Foreskin fibroblast (primary cell): ENCODE measurements at places on chromosomes 6 and 20.

DNA sequence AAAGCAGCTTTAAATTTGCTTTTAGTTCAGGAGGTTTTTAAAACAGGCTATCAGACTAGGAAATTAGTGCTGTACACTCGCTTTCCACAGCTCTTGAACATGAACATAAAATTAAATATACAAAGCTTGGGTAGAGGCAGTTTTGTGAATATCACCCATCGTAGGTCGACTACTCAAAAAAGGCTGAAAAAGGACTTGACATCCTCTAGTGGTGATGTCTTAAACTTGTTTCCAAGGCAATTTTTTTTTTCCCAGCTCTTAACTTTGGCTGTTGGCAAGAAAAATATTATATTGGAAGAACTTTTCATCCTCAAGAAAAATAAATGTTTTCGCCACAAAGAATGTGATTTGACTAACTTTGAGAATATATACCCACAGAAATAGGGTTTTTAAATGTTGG is 2.9 kb downstream of the MAP7 start:
- DNase-seq: peak; percentile 28

- no peak for DNase-seq
Observed at GRCh38 chr20:53678990-53679596, 85.5 kb upstream of the ZNF217 start.

- no peak for DNase-seq
Observed at GRCh38 chr6:133532908-133533307, 291.8 kb downstream of the EYA4 start.

DNA sequence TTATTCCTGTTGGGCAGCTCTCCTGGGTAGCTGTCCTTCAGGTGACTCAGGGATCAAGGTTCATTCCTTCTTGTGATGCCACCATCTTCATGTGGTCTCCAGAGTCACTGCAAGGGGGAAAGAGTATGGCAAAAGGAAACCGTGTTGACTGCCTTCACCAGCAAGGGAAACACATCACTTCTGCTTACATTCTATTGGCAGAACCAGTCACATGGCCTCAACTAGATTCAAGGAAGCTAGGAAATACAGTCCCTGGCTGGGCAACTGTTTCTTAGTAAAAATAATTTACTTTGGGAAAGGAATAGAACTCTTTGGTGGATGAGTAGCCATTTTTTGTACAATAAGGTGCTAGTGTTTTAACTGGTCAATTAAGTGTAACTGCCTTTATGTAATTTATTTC is 5.3 kb downstream of the ANKRD6 start:
- no peak for DNase-seq

DNA sequence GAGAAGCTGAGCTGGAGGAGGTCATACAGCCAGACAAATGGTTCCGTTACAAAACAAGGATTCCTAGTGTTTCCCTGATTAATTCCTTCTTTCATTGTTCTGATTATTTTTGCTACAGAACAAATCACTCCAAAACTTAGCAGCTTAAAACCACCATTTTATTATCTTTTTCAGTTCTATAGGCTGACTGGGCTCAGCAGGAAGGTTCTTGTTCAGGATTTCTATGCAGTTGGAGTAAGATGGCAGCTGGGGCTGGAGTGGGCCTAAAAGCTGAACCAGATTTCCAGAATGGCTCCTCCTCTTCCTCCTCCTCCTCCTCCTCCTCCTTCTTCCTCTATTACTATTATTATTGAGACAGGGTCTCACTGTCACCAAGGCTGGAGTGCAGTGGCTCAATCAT is 112.2 kb upstream of the SHLD1 start:
- DNase-seq: no peak

DNA sequence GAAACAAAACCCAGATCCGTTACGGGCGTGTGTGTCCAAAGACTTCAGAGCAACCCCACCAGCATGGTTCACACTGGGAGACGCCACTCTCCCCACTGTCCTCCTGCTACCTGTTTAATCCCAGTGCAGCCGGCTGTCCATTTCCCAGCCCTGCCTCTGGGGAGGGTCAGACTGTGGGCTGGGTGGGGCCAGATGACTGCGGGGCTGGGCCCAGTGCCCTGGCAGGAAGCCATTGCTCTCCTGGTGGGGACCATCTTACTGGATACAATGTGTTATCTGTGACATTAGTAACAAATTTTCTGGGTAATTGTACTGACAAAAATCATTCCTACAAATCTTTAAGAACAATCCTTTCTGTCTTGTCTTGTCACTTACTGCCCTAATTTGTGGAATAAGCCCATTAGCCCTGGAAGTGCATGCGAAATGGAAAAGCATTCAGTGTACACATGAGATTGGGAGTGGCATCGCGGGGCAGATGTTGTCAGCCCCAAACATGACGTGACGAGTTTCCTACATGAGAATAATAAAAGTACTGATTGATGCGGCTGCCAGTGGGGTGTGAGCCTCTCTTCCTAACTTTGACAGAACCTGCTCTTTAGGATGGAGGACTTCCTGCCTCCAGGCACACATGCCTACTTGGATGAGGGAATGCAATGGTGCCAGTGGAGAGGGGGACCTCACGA is 37.9 kb upstream of the PCMTD2 start:
- DNase-seq: no peak

- no peak for DNase-seq
Observed at GRCh38 chr6:111301946-111302345, 181.1 kb downstream of the REV3L start.

- no peak for DNase-seq
Observed at GRCh38 chr6:31750411-31751022, 10.7 kb downstream of the MSH5 start.

GRCh38 chr6:148328876-148329555 is 13.6 kb upstream of the SASH1 start:
- no peak for DNase-seq

- no peak for DNase-seq
Observed at GRCh38 chr20:23666698-23667097, 22.1 kb downstream of the CST4 start.

DNA sequence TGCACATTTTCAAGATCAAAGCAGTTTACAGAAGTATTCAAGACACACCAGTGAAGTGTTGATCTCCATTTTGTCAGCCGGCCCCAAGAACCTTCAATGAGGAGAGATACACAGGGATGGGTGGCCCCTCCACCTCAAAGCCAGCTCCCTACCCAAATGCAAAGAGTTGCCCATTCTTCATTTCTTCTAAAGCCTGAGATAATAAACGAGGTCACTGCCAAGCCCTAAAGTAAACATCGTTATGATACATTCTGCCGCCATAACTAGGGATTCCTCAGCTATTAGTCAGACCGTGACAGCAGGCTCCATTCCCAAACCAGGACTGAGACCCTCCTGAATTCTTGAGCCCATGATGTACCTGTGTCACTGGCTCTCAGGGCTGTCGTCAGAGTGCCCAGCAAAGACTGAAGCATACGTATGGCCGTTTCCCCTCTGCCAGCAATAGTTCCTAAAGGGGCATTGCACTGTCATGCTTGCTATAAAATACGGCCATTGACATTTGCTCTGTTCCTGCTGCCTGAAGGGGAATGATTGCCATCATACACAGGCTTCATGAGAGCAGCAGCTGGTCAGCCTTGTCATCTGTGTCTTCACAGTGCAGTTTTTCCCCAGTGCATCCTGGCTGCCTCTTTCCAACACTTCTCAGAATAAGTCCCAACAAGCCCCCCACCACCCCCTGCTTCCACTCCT is 41.7 kb downstream of the ISM1 start:
- DNase-seq: no peak

GRCh38 chr6:157135691-157136090 is 187.6 kb downstream of the TMEM242 start:
- no peak for DNase-seq

- DNase-seq: no peak
Observed at GRCh38 chr6:42229506-42230119, 12.0 kb upstream of the MRPS10 start.

DNA sequence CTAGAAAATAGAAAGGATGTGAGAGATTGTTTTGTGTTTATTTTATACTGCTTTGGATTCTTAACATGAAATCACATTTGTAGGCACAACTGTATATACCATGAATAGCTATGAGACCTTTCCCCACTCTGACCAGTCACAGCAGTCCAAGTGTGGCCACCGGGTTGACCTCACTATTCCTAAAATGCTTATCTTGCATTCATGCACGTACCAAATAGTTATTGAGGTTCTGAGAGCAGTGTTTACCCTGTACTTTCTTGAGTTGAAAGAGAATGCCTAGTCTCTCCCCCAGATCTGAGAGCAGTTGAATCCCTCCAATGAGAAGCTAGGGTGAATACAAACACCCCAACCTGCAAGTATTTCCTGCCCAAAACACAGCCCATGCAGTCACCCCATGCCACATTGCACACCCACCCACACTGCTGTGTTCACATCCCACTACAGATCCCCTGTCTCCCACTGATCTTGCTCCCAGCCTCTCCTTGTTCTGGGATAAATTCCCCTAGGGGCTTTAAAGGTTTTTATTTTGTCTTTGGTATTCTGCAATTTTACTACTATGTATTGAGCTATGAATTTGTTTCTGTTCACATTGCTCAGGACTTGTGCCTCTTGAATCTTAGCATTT is 51.6 kb downstream of the GOPC start:
- DNase-seq: no peak

- no peak for DNase-seq
Observed at GRCh38 chr6:144156991-144157390, 6.7 kb downstream of the STX11 start.

DNA sequence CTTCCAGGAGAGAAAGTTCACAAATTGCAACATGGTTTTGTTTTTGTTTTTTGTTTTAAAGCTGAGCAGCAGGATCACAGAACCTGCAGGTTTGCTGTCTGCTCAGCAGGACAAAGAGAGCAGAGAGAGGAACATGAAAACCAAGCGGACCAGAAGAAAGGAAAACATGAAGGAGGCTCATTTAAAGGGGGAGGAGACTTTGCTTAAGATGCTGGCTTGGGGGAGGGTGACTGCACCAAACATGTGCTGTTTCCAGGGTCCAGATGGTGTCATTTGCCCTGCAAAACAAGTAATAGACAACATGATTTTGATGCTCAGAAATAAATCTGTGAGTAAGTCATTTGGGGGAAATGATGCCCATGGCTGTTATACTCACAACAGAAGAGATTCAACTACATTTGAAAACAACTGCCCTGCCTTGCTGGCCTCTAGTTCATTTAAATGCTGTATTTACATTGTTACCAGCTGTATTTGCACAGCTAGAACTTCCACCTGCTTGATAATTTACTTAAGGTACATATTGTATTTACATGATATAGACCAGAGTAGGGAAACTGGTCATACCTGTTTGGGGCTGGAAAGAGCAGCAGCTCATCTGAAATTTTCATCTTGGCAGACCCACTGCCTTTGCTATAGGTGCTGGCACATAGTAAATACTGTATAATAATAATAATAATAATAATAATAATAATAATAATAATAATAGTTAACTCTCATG is 32.2 kb upstream of the CHD6 start:
- no peak for DNase-seq

DNA sequence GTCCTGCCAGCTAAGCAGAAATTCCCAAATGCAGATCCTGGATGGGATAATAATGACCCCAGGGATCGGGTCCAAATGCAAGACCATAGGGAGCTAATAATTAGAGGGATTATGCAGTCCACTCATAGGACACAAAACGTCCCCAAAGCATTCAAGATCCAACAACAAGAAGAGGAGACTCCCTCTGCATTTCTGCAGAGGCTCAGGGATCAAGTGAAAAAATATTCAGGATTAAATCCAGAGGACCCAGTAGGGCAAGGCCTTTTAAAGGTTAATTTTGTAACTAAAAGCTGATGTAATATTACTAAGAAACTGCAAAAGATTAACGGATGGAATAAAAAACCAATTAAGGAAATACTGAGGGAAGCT is 22.2 kb downstream of the HLA-A start:
- no peak for DNase-seq

- no peak for DNase-seq
Observed at GRCh38 chr20:284172-284571, 6.4 kb downstream of the C20orf96 start.

GRCh38 chr6:166393535-166393823 is 10.7 kb upstream of the MPC1 start:
- no peak for DNase-seq

GRCh38 chr6:117506907-117507306 is 24.4 kb downstream of the DCBLD1 start:
- no peak for DNase-seq

DNA sequence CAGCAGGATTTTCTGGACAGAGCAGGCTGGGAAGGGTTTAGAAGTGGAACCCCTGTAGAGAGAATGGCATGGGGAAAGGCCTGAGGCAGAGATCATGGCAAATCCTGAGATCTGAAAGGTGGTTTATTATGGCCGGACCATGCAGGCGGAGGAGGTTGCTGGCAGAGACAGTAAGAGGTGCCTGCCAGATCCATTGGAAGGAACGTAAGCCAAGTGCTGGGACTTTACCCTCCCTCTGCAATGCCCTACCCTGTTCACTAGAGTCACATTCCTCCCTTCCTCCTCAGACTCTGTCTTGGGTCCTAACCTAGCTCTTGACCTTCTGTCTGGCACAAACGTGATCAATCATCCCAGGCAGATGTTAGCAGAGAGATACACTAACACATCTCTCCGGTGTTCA is 66.4 kb upstream of the SLC22A23 start:
- no peak for DNase-seq

DNA sequence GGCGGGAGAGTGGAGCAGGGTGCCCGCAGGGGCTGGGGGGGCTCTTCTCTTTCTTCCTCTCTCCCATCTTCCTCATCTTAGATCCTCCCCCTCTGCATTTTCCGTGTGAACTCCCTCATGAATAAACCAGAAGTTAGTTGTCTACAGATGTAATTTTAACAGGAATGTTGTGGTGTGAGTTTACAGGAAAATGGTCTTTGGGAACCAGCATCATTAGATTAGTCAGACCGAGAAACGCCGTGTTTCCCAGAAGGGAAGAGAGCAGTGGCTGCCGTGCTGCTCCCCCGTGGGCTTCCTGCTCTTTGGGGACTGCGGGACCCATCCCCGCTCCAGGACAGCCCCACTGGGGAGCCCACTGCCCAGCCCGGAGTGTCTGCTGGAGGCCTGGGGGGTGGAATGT is 3.4 kb downstream of the MYT1 start:
- DNase-seq: no peak

- no peak for DNase-seq
Observed at GRCh38 chr6:106132153-106132698, 46.1 kb downstream of the PRDM1 start.

- no peak for DNase-seq
Observed at GRCh38 chr20:40715491-40715890, 26.5 kb upstream of the MAFB start.

- no peak for DNase-seq
Observed at GRCh38 chr6:13373919-13374318, 45.6 kb upstream of the TBC1D7 start.

DNA sequence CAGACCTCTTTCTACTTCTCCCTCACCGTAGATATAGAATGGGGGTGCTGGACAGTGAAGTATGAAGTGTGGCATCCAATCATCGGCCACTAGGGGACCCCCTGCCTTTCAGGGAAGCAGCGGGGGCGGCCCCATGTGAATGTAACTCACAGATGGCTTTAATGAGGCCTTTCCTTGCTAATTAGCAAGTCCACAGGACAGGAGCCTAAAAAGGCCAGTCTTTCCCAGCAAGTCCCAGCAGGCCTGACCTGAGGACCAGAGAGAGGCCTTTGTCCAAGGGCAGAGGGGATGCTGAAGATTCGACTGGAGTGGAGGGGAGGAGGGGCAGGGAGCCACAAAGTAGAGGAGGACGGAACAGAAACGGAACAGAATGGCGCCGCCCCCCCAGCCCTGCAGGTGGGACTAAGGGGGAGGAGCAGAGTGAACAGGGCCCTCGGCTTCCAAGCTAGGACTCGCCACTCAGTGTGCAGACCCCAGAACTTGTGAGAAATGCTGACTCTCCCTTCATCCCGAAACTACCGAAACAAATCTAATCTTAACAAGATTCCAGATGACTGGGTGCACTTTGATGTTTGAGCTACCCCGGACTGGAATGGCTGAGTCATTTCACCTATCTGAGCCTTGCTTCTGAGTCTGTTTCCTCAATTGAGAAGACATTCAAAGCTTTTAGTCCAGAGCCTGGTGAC is 5.8 kb downstream of the C6orf132 start:
- peak; percentile 64 for DNase-seq
